ENCODE measurements at places on chromosomes 6 and 20.

GRCh38 chr6:50849796-50850180 lies 31.1 kb downstream of the TFAP2B start:
- peak; percentile 35 for DNase-seq

DNA sequence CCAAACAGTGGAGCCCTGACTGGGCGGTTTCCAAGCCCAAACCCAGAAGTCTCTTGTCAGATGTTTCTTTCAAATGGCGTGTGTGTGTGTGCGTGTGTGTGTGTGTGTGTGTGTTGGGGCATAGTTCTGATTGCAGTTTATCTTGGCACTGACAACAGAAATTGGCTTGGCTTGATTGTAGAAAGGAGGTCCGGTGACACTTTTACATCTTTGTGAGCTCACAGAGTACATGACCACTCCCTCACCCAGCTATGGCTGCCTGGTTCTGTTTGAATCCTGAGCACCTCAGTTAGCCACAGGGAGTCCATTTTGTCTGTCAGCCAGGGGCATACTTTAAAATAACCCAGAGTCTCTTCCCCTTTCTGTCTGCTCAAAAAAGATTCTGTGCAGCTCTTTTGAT lies 276.3 kb downstream of the CD83 start:
- no peak for DNase-seq

DNA sequence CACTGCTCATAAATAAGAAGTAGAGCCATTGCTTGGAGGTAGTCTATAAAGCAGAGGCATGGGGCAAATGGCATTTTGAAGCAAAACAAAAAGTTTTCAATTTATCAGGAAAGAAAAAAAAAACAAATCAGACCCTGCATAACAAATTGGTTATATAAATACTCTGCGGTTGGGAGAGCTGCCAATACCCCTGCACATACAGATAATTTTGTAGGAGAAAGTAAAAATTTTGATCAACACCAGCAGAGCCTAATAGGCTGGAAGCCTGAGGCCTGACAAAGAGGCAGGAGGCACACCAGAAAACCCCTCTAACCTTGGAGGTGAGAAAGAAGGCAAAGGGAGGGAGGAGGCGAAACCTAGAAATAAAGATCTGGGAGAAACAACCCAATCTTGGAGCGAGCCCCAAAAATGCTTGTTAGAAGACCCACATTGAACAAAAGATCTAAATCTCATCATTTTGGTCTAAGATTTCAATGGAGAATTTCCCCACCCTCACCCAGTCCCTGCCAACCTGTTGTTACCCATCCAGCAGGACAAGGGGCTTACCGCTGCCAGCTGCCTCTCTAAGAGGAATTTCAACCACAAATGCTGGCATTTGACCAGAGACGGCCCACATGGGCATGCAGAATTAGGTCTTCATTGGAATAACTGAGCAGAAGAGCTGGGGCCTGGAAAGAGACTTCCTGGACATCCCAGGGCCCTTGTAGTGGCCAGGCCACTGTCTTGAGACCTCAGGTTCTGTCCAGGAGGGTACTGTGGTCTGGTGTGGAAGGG lies 28.4 kb downstream of the FOXA2 start:
- DNase-seq, result no peak

GRCh38 chr6:37005061-37005810 lies at the start of gene FGD2:
Gene FGD2 (plus strand): TSS chr6:37005655. CDS start chr6:37005818, 163 bp downstream.
- no peak for DNase-seq

- no peak for DNase-seq
These were observed 20.3 kb upstream of the ELOVL5 start for GRCh38 chr6:53369051-53369450.

DNA sequence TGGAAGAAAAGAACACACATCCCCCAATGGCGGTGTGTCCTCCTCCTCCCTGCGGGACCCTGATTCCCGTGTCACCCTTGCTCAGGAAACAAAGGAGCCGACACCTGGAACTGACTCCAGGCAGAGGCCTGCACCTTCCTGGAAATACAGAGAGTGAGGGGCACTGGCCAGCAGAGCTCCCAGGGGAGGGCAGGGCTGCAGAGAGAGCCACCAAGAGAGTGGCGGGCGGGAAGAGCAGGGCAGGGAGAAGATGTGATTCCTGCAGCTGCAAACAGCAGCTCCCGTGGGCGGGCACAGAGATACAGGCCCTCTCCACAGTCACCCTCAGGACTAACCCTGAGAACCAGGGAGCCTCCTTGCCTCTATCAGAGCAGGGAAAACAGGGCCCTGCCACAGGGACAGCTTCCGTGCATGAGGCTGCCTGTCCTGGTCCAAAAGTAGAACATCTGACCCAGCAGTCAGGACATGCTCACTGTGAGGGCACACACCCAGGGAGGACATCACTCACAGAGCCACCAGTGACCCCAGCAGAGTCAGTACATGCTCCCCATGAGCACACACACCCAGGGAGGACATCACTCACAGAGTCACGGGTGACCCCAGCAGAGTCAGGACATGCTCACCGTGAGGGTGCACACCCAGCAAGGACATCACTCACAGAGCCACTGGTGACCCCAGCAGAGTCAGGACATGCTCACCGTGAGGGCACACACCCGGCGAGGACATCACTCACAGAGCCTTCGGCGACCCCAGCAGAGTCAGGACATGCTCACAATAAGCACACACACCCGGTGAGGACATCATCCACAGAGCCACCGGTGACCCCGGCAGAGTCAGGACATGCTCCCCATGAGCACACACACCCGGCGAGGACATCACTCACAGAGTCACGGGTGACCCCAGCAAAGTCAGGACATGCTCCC lies 193.1 kb downstream of the DLL1 start:
- no peak for DNase-seq

- no peak for DNase-seq
These were observed 22.3 kb downstream of the CAPN11 start for GRCh38 chr6:44180886-44181285.

GRCh38 chr6:169022079-169022478 lies 231.6 kb downstream of the THBS2 start:
- no peak for DNase-seq

DNA sequence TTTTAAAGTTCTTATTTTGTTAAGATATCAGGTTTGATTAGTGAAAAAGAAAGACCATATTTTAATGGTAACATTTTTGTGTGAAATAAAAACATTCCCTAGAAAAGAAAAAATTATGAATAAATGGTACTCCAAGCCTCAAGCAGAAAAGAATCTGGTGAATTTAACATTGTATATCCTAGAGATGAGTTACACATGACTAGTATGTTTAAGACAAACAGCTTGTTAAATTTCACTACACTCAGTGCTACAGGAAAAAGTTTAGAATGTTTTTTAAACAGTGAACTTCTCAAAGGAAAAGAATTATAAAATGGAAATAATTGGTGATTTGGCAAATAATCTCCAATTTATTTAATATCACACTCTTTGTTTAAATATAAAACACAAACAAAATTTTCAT lies 222.7 kb upstream of the MCHR2 start:
- no peak for DNase-seq

DNA sequence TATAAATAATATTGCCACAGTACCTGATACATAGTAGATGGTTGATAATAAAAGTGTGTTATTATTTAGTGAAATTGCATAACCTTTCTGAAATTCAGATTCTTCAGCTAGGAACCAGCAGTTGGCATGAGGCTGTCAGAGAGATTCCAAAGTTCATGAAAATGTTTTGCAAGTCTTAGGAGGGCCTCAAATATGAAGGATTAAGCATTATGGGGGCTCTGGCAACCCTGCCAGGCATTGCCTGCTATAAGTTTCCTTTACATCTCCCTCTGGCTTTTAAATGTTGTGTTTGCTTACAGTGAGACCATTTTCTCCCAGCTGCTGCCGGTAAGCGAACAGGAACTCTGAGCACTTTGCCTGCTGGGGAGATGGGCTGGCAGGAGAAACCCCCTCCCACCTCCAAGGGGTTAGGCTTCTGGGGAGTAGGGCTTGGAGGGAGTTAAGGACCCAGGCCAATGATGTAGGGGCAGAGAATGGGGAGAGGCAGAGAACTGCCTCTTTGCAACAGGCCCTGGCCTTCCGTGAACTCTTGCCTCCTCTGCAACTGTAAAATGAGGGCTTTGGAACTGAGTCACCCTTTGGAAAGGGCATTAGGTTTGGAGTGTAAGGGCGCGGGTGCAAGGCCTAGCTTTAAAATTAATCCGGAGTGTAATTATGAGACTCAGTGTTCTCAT lies 33.2 kb upstream of the KIF3B start:
- DNase-seq, result no peak

GRCh38 chr6:107546691-107547450 lies 57.0 kb downstream of the SOBP start:
- DNase-seq, result no peak

DNA sequence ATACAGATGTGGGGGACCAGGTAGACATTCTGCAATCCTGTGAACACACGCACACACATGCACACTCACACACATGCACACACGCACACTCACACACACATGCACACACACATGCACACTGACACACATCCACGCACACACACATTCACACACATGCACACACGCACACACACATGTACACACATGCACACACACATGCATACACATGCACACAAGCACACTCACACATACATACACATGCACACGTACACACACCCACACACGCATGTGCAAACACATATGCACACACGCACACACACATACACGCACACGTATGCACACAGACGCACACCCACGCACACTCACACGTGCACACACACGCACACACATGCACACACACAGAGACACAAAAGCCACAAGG lies 14.3 kb upstream of the GGTLC1 start:
- DNase-seq, result no peak

DNA sequence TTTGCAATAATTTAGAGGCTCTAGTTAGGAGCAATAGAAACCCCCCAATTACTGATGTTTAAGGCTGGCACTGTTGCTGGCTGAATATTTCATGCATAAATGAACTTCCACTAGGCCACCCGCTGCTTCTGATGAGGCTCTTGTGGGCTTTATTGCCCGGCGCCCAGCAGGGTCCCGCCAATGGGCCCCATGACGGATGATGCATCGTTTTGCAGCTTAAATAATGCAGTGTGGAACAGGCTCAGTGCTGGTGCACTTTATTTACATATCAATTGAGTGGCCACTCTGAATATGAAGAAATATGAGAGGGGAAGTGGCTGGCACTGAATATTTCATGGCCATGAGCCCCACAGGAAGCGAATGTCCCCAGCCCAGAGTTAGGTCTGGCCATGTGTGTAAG lies 155.3 kb upstream of the MAFB start:
- no peak for DNase-seq

- peak; percentile 59 for DNase-seq
These were observed 41.7 kb upstream of the PIM1 start for GRCh38 chr6:37127961-37128862.

- no peak for DNase-seq
These were observed 68.2 kb upstream of the XRN2 start for GRCh38 chr20:21234806-21235483.

DNA sequence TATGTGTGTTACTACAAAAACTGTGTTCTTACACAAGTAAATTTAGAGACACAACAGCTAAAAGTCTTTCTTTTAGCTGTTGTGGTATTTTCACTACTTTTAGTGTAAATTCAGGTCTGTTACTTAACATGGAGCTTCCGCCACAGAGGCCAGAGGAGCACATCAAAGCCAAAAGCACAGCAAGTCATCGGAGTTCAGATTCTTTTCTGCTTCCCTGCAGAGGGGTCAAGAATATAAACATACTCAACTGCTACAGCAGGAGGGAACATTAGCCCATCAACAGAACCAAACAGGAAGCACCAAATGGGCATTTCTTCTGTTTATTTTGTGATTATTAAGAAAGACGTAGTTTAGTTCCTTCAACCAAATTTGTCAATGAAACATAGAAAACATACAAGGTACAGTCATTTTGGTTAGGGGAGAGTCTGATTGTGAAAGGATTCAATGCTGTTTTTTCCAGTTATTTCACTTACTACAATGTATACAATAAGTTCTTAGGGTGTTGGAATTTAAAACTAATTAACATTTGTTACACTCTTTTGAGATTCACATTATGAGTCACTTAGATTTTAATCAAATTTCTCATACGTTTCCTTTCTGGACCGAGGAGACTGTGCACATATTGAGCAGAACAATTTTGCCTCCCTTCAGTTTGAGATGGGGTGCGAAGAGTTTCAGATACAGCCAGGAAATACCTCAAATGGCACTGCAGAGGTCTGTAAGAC lies 42.8 kb upstream of the DSE start:
- peak; percentile 7 for DNase-seq

DNA sequence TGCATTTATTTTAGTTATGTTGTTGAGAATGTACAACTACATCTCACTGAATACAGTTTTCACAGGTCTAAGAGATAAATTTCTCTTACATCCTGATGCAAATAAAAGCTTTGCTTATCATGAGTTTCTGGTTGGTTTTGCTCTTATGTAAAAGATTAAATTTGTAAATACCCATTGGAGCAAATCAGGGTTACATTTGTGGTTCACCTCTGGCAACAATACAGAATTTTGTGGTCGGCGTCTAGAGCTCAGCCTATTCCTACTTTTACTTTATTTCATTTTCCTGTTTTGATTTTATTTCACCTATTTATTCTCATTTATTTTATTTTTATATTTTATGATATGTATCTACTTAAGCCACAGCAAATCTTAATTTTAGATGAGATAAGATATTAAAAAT lies 271.9 kb upstream of the MARCKS start:
- DNase-seq, result peak; percentile 33

GRCh38 chr20:8067082-8067481 lies 47.5 kb upstream of the TMX4 start:
- no peak for DNase-seq
